ENCODE measurements at places on chromosomes 3 and 15.

DNA sequence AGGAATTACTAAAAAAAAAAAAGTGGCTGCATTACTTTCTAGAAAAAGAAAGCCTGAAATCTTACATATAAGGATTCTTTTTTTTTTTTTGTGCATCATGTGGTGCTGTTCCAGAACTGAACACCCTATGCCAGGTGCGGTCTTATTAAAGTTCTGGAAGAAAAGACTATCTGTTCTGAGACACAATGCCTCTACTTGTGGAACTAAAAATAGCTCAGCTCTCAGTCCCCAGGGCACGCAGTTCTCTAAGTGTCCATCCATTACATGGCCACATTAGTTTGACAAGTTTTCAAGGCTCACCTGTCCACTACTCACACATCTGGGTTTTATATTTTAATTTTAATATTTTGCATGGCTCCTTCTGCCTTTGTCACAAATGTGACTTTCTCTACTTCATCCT is 126.6 kb upstream of the ADAMTS9 start:
- DNase-seq, result no peak

- no peak for DNase-seq
These were observed 307.3 kb downstream of the ZIC4 start for GRCh38 chr3:147099076-147099475.

- DNase-seq, result no peak
These were observed 11.8 kb upstream of the HDC start for GRCh38 chr15:50277370-50277769.

DNA sequence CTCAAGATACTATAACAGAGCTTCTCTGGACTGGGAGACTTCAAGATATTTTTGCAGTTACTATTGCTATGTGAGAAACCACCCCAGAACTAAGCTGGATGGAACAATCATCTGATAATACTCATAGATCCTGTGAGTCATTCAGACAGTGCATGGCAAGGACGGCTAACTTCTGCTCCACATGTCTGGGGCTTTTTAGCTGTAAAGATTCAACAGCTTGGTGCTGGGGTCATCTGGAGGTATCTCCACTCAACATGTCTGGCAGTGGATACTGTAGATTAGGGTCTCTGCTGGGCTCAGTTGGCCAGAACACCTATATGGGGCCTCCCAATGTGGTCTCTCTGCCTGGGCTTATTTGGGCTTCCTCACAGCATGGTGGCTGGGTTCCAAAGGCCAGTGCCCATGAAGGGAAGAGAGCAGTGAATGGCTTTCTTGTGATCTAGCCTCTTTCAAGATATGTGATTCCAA is 117.3 kb upstream of the SLC7A14 start:
- no peak for DNase-seq

GRCh38 chr15:75584121-75584520 is 5.0 kb upstream of the PTPN9 start:
- DNase-seq, result no peak

DNA sequence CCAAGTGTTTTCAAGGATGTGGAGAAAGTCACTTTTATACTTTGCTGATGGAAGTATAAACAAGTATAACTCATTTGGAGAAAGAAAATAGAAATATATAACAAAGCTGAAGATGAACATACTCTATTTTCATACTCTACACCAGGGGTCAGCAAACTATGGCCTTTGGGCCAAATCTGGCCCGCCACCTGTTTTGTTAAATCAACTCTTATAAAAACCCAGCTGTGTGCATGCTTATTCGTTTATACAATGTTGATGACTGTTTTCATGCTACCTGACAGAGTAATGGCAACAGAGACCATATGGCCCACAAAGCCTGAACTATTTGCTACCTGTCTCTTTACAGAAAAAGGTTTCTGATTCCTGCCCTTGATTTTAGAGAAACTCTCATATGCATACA is 124.0 kb downstream of the NR1D2 start:
- DNase-seq, result no peak

- no peak for DNase-seq
These were observed 18.7 kb downstream of the ISG20 start for GRCh38 chr15:88657326-88658069.

DNA sequence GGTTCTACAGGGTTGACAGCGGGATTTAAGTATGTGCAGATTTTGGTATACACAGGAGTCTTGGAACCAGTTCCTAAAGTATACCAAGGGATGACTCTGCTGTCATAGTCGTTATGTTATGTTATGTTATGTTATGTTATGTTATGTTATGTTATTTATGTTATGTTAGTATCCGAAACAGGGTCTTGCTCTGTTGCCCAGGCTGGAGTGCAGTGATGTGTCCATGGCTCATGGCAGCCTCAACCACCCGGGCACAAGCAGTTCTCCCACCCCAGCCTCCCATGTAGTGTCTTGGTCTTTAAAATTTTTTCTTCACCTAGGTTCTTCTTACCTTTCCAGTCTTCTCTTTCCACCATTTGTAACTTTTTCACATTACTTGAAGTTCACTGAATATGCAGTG is 21.7 kb downstream of the PPP4R2 start:
- no peak for DNase-seq

DNA sequence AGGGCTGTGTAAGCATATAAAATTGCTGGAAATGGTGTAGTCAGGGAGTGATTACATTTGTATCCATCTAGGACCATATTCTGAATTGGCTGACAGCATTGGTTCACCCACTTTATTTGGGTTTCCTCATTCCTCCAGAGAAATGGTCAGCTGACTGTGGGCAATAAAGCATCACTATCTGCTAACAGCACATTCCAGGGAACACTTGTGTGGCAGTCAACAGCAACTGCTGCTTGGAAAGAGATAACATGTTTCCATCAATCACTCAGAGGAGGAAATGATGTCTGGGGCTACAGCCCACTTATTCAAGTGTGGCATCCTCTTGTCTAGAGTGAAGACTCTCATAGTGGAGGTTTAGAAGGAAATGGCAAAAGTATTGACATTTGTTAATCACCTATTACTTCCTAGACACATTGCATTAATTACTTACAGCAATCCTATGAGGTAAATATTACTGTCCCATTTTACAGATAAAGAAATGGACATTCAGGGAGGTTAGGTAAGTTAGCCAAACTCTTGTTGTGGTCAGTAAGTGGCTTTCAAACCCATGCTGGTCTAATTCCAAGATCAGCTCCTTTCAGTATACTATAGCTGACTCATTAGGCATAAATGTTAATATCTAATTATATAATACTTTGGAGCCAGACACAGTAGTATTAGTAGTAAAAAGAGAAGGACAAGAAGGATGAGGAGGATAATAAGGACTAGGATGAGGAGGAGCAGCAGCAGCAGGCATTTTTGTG is 247.8 kb downstream of the ALCAM start:
- DNase-seq, result no peak

- DNase-seq, result no peak
These were observed 31.8 kb downstream of the FSTL1 start for GRCh38 chr3:120418866-120419490.

DNA sequence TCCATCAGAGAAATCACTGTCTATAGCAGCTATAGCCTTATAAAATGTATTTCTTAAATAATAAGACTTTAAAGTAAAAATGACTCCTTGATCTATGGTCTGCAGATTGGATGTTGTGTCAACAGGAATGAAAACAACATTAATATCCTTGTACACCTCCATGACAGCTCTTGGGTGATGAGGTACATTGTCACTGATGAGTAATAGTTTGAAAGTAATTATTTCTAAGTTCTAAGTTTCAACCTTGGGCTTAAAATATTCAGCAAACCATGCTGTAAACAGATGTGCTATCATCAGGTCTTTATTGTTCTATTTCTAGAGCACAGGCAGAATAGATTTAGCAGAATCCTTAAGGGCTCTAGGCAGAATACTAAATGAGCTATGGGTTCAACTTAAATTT is 568.2 kb upstream of the BCHE start:
- DNase-seq, result no peak

DNA sequence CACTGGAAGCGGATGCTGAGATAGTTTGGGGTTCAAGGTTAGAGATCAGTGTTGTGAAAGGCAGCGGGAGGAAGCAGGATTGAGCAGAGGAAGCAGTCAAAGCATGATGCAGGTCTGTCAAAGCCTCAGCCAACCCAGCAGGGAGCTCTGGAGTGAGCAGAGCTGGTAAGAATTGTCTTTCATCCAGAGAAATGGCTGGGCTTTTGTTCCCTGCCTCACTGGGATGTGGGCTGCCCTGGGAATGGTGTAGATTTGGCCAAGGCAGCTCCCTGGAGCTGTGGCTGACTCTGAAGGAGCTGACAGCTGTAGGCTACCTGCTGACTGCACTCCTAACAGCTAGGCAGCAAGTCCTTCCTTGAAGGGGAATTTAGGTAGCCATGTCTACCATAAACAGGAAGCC is 61.9 kb upstream of the STXBP5L start:
- no peak for DNase-seq

GRCh38 chr3:51373658-51374421 is 11.3 kb upstream of the MANF start:
- no peak for DNase-seq

DNA sequence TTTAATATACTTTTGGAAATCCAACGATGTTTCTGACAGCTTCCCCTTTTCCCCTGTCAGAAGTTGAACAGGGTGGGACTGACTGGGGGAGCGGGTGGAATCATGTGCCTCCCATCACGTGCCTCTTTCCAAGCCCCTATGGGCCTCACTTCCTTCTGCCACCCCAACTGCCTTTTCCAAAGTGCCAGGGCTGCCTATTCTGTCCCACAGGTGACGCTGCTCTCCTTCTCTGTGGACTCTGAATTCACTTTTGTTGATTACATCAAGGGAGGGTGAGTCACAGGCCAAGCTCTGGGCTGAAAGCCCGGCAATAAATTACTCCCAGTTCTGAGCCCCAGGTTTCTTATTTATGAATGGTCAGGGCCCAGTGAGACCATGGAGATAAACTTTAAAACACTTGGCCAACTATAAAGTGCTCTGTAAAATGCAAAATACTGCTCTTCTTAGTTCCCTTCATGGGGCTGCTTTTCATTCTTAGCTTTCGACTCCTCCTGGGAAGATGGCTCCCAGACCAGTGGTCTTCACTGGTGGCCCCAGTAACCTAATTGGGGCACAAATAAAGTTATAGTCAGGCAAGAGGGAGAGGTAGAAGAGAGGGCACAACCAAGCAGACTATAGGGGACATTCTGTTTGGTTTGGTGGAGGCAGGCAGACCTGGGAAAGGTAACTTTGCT is 12.3 kb downstream of the CPNE9 start:
- DNase-seq, result no peak

GRCh38 chr3:184320104-184320445 is 5.7 kb downstream of the EIF4G1 start:
- DNase-seq, result peak; percentile 41

DNA sequence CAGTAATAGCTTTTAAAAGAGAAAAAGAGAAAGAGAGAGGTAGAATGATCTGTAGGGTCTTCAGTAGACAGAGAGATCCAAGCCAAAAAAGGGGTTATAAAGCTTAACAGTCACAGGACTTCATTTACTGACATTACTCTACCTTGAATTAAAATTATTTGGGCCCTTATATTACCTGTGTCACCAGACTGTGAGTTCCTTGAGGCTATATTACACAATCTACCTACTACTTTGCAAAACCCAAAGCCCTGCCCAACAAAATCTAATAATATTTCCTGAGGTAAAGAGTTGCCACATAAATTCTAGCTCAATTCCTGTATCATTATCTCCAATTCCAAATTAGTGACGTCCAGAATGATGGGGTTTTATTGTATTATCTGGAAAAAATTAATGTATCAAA is 1.9 kb downstream of the UBR1 start:
- no peak for DNase-seq

DNA sequence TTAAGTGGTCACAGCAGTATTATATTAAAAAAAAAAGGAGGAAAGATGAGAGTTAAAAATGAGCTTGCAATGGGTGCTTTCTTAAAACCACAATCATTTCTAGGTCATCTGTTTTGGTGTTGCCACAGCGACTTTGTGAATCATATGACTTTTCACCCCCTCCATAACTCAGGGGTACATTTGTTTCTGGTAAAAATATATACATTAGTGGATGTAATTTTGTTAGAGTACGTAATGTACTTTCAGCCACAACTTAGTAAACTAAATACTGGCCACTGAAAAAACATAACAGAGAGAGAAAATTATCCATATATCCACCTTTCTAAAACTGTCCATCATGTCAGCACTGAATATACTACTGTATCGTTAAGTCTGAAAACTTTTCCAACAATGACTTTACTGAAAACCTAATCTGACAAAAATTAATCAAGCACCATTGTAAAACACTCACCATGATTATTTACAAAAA is 3.4 kb downstream of the ANKRD28 start:
- no peak for DNase-seq

- DNase-seq, result no peak
These were observed 29.1 kb upstream of the POLG start for GRCh38 chr15:89363770-89364169.

GRCh38 chr15:70486451-70487386 is 276.6 kb downstream of the UACA start:
- DNase-seq, result peak; percentile 62

GRCh38 chr15:70283511-70283910 is 185.8 kb upstream of the TLE3 start:
- DNase-seq, result no peak

DNA sequence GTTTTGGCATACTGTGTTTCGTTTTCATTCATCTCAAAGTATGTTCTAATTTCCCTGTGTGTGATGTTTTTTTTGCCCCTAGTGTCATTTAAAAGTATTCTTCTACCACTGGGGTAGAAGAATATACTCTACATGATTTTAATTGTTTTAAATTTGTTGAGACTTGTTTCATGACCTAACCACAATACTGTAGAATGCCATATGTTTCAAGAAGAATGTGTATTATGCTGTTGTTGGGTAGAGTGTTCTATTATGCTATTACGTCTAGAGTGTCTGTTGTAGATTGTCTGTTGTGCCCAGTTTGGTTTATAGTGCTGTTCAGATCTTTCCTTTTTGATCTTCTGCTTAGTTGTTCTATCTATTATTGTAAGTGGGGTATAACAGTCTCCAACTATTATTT is 36.4 kb downstream of the PLSCR4 start:
- no peak for DNase-seq

GRCh38 chr3:191499307-191500080 is 38.5 kb downstream of the PYDC2 start:
- DNase-seq, result no peak

DNA sequence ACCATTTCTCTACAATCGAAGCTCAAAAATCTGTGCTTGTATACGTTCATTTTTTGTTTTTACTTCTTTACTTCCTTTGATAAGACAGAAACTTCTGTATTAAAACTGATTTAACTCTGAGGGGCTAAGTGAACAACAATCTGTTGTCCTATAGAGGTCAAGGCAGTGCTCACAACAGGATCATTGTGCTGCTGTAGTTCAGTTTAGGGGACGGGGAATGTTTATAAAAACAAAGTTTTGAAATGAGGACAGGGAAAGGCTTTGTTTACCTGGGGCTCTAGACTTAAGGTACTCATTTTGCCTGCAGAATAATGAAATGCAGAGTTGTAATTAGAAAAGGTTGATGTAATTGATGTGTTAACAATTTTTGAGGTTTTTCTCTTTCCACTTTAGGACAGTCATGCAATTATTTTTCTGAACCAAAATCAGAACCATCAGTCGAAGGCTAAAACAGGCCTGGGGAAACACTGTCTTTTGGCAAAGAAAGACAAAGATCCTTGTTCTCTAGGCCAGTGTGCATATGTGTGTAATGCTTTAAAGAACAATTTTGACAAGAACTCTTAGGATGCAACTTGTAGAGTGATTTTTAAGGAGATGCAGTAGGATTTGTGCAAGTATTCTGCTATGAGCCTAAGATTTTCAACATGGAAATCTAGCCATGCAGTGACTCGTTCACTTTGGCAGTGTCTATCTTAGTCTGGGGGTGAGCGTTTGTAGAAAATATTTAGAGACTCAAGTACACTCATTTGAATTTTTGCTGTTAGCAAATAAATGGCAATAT is 165.2 kb downstream of the PGPEP1L start:
- no peak for DNase-seq
